Activated CD8-positive, alpha-beta memory T cell treated with anti-CD3 and anti-CD28 coated beads for 48 hours (primary cell): ENCODE measurements at places on chromosomes 3 and 15.

GRCh38 chr3:42852441-42852840 lies 23.2 kb downstream of the CYP8B1 start:
- DNase-seq = no peak

- no peak for DNase-seq
Observed at GRCh38 chr15:90675464-90675863, 41.7 kb upstream of the BLM start.

- DNase-seq = no peak
Observed at GRCh38 chr3:46191730-46192129, 16.4 kb downstream of the CCR1 start.

- no peak for DNase-seq
Observed at GRCh38 chr3:94561094-94561493, 498.2 kb downstream of the NSUN3 start.

- DNase-seq = no peak
Observed at GRCh38 chr15:40192942-40193341, 32.1 kb downstream of the BUB1B start.

GRCh38 chr15:38134252-38134651 lies 118.4 kb upstream of the SPRED1 start:
- no peak for DNase-seq

DNA sequence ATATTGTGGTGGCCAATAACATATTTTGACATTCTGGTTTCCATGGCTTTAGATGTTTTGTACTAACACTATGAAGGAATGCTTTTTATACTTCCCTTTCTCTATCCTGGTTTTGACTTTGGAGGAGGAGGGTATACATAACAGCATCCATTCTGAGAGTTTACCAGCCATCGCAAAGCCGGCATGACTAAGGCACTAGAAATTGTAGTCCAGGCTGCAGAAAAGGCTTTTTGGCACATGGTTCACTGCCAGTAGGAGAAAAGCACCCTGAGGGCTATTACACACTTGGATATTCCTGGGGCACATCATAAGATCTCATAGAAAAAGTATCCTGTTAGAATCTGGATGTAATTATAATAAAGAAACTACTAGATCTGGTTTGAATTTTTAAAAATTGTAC lies 101.8 kb downstream of the STT3B start:
- no peak for DNase-seq

DNA sequence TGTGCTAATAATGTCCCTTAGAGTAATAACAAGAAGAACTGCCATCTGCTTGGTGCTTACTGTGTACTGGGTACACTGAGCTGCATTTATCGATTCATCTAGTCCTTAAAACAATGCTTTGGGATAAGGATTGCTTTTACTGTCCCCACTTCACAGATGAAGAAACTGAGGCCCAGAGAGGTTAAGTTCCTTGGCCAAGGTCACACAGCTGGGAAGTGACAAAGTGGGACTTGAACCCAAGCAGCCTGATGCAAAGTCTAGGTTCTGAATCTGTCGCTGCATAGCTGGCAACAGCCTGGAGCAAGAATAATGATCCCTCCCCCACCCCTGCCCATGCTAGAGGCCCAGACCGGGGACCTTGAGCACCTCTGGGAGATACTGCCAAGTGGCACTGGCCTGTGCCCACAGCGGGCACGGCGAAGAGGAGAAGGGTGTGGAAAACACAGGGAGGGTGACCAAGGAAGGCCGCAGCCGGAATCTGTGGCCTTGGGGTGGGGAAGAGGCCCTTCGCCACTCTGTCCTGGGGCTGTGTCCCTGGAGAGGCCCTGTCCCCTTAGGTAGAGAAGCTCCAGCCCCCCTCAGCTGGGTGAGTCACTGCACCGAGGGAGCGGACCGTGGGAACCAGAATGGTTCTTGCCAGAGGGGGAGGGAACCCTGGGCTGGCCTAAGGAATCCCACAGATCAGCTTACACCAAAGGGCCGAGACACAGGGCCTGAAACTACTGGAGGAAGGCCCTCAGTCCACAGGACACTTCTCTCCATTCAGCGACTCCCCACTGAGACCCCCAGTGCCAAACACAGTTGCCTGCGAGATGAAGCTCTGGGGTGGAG lies 3.5 kb downstream of the PLXND1 start:
- DNase-seq = no peak

GRCh38 chr3:182524711-182525401 lies 268.4 kb upstream of the ATP11B start:
- no peak for DNase-seq

- no peak for DNase-seq
Observed at GRCh38 chr15:75655931-75656330, 8.2 kb downstream of the SNX33 start.

DNA sequence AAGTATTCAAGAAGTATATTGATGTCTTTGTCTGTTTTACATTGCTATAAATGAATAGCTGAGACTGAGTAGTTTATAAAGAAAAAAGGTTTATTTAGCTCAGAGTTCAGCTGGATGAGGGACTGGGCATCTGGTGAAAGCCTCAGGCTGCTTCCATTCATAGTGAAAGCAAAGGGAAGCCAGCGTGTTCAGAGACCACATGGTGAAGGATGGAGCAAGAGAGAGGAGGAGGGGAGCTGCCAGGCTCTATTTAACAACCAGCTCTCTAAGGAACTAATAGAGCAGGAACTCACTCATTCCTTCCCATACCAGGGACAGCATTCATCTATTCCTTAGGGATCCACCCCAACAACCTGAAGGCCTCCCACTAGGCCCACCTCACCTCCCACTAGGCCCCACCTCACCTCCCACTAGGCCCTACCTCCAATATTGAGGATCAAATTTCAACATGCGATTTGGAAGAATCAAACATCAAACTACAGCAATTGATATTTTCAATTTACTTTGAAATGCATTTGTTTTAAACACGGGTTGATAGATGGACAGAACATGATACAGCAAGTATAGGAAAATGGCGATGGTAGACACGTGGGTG lies 167.5 kb upstream of the HES1 start:
- DNase-seq = no peak

- no peak for DNase-seq
Observed at GRCh38 chr15:94236608-94237007, 5.2 kb downstream of the MCTP2 start.
